Stimulated activated CD4-positive, alpha-beta T cell treated with anti-CD3 and anti-CD28 coated beads, Interleukin-1b, Interleukin-23, amount 100 ng/mL, for 1 hour (primary cell): ENCODE measurements at places on chromosomes 7 and 10.
A peak's percentile ranks its signal among the peaks of the same experiment; 100 is the strongest.

DNA sequence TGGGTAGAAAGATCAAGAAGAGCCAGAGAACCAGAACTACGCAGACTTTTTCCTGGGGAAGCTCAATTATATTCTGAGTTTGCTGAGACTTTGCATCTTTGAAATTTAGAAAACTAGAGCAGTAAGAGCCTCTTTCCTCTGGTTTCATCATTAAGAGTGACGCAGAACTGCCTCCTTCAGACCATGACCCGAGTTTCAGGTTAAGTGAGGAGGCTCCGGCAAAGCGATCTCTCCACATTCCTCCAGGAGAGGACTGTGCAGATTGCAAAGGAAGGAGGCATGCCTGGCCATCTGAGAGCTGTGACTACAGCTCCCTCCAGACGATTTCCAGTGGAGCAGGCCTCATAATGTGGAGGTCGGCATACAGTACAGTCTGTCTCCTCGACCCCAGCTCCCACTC is 115.8 kb upstream of the LANCL2 start:
- DNase-seq, result no peak

GRCh38 chr7:36884351-36884750 is 160.1 kb upstream of the AOAH start:
- no peak for DNase-seq

- no peak for DNase-seq
Measured at GRCh38 chr7:47394216-47394615, 187.7 kb downstream of the TNS3 start.

GRCh38 chr10:119377451-119377957 is 165.0 kb downstream of the RGS10 start:
- no peak for DNase-seq

- peak; percentile 36 for DNase-seq
Measured at GRCh38 chr7:20330239-20330927, at the start of gene ITGB8. Gene ITGB8, plus strand, starts transcription at chr7:20330900. Its CDS starts 907 bp downstream, at chr7:20331807.

- no peak for DNase-seq
Measured at GRCh38 chr7:22842383-22842941, 19.8 kb upstream of the TOMM7 start.

GRCh38 chr10:78263521-78263988 is 229.9 kb downstream of the RPS24 start:
- no peak for DNase-seq

GRCh38 chr10:61882621-61883370 is 18.7 kb upstream of the ARID5B start:
- DNase-seq, result no peak

- DNase-seq, result no peak
Measured at GRCh38 chr10:57168611-57169240, 807.7 kb upstream of the ZWINT start.

DNA sequence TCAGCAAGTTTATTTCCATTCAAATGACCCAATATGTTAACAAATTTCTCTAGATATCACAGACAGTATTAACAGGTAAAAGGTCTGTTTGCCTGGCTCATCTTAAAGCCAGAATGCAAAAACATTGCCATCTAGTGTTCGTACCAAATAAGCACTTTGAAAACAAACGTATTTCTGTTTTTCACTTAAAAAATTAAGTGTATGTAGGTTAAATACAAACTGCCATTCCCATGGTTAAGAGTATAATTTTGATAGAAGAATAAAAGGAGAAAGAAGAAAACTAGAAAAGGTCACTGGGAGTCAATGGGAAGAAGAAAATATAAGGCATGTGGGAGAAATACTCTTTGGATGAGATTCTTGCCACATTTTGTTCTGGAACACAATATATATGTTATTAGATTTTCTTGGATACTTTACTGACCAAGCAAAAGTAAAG is 51.0 kb downstream of the ORC5 start:
- no peak for DNase-seq

DNA sequence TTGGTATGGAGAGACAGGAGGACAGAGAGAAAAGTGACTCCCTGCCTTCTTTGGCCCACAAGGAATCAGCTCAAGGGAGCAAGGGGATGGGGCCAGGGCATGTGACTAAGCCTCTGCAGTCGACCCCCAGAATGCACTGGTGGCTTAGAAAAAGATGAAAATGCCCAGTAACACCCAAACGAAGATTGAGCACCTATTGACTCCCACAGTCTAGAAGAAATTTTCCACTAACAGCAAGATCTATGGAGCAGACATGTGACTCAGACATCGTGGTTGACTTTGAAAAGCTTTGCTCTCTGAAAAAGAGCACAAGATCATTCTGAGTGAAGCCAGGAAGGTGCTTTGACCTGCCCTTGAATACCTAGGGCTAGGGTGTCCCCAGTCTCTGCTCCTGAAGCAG is 586.0 kb downstream of the CALN1 start:
- DNase-seq, result no peak

DNA sequence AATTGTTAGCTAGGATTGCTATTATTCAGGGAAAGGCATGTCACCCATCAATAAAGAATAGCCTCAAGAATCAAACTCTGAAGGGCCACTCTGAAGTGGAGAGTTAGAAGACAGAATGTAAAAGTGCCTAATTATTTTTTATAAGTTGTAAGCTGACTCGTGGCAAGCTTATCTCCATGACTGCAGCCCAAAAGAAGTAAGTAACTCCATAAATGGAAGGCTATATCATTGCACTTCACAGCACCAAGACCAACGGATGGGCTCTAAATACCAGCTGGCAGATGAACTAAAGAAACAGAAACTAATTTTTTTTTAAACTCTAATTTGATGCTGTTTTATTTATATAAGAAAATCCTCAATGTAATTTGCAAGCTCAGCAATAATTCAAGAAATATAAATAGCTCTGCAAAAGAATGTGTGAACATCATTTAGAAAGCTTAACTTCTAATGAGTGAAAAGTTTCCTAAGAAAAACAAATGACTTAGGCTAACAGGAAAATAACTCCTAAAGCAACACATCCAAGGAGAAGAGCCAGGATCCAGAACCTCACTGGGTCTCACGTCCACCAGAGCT is 165.5 kb downstream of the SNX13 start:
- DNase-seq, result no peak

GRCh38 chr7:102287111-102287980 is 678 bp downstream of the SH2B2 start:
- no peak for DNase-seq

DNA sequence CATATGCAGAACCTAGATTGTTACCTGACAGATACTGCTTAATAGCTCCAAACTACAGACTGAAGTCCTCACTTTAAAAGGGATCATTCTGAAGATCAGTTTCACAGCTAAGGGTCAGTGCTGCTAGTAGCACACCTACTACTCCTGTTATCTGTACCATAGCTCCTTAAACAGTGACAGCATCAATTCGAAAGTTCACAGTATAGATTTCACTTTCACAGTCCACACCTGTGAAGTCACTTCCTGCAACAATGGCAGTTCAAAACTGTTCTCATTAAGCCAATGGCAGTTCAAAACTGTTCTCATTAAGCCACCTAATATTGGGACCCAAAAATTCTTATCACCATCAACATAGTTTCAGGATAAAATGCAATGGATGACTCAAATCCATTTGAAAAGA is 10.7 kb upstream of the FHIP2A start:
- no peak for DNase-seq

GRCh38 chr10:110498982-110499795 is 1.5 kb downstream of the DUSP5 start:
- DNase-seq, result no peak

- no peak for DNase-seq
Measured at GRCh38 chr7:44086627-44087026, 4.3 kb upstream of the POLM start.

DNA sequence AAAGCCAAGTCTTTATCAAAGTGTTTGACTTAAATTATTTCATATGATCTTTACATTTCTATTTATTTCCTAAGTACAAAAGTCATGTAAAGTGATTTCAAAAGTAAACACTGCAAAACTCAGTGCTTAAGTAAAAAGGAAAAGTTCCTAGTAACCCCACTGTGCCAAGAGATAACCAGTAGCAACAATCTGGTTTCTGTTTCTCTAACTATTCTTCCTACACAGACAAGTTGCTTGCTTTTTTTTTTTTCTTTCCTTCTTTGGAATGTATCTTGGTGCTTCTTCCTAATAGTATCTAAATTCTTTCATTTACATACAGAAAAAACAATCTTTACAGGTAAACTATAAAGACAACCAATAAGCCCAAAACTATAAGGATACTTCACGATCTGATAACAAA is 3.1 kb downstream of the JCAD start:
- DNase-seq, result no peak

GRCh38 chr7:151409667-151410404 is at the start of gene WDR86:
Gene WDR86, minus strand, starts transcription at chr7:151410038. Its CDS starts 449 bp downstream, at chr7:151409589.
- no peak for DNase-seq

DNA sequence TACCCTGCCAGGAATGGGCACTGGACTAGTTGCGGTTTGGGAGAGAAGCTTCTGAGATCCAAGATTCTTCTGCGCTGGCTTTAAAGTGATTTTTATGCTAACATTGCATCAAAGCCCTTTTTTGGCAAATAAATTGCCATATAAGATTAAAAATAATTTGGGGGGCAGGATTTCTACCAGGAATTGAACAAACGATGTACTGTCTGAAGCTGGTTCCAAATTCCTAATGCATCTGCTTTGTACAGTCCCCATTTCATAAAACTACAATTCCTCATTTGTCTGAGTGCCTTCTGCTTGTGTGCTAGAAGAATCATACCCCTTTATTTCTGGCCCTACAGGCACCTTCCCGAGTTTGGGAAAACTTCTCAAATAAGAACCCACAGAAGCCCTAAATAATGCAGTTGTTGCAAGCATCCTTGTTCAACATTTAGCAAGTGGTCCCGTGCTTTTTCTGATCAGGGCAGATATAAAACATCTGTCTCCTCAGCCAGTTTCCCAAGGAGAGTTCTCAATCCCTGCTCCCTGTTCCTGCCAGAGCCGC is 349.7 kb downstream of the PTEN start:
- no peak for DNase-seq

GRCh38 chr10:21919117-21919516 is 84.4 kb downstream of the DNAJC1 start:
- no peak for DNase-seq

DNA sequence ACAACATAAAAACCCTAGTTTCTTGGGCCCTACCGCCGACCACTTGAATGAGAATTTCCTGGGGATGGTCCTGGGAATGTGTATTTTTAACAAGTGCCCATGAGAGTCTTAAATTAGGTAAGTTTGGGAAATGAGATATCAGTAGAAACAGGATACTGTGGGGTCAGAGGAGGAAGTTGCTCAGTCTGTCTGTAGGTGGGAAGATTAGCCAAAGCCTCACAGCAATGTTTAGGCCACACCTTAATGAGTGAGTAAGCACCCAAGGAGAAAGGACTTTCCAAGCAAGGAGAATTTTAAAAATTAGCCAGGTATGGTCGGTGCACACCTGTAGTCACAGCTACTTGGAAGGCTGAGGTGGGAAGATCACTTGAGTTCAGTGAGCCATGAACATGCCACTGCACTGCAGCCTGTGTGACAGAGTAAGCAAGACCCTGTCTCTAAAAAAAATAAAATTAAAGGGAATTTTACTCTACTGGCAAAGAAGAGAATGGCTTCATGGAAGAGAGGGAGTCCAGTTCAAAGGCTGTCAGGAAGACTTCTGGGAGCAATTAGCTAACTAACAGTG is 31.9 kb downstream of the PAPSS2 start:
- no peak for DNase-seq

GRCh38 chr7:117961235-117961634 is 88.0 kb upstream of the CTTNBP2 start:
- no peak for DNase-seq

DNA sequence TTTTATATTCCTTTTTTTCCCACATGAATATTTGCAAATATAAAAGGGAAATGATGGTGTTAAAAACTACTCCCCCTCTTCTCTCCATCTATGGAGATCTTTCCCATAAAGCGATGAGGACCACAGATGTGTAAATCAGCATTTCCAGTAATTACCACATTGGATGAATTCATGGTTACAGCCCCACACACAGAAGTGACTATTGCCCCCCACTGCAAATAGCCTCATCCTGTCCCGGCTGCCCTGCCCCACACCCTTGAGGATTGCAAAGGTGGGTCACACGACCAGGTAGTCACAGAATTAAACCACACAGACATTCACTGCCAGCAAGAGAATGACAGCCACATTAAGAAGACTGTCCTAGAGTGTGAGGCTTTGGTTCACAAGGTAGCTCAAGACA is 145.1 kb downstream of the DOCK4 start:
- no peak for DNase-seq

- DNase-seq, result no peak
Measured at GRCh38 chr10:70685455-70685911, 13.2 kb downstream of the ADAMTS14 start.

DNA sequence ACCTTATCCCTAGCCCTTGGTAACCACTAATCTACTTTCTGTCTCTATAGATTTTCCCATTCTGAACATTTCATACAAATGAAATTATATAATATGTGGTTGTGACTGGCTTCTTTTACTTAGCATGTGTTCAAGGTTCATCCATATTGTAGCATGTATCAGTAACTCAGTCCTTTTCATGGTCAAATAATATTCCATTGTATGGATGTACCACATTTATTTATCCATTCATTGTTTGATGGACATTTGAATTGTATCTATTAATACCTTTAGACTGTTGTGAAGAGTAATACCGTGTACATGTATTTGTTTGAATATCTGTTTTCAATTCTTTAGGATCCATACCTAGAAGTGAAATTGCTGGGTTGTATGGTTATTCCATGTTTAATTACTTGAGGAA is 210.2 kb downstream of the BMPER start:
- DNase-seq, result no peak

- no peak for DNase-seq
Measured at GRCh38 chr7:81190997-81191768, 272.3 kb upstream of the SEMA3C start.

DNA sequence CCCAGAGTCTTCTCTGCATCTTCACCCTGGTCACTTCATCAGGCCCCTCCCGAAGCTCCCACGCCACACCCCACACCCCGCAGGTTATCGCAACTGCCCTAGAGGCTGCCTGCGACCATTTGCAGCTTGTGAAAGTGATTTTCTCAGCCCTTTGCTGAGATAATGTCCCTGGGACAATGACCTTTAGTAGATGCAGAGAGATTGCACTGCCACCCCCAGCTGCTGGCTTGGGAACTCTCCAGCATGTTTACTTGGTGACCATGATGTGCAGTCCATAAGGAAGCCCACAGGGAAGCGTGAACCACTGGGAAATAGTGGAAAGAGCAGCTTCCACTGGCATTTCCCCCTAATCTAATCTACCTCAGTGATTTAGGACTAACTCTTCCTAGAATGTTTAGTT is 97.3 kb downstream of the WNT2 start:
- DNase-seq, result no peak

- DNase-seq, result no peak
Measured at GRCh38 chr7:41445432-41445831, 257.5 kb downstream of the INHBA start.

DNA sequence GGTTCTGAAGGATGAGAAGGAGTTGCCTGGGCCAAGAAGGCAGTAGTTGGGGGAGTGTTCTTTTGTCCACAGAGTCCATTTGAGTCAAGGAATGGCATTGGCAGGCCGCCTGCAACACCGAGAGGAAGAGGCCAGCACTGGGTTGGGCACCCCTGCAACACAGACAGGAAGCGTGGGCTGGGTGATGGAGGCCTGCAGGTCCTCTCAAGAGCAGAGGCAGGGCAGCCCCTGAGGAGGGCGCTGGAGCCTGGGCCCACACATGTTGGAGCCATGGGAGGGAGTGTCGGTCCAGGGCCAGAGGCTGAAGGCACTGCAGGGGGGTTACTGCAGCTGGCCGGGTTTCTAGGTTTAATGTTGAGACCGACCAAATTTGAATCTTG is 137.3 kb downstream of the PTPN20 start:
- DNase-seq, result no peak
